ENCODE measurements at places on chromosomes 5 and 9.

- DNase-seq, result no peak
These were observed 53.7 kb downstream of the ZNF622 start for GRCh38 chr5:16411741-16412455.

DNA sequence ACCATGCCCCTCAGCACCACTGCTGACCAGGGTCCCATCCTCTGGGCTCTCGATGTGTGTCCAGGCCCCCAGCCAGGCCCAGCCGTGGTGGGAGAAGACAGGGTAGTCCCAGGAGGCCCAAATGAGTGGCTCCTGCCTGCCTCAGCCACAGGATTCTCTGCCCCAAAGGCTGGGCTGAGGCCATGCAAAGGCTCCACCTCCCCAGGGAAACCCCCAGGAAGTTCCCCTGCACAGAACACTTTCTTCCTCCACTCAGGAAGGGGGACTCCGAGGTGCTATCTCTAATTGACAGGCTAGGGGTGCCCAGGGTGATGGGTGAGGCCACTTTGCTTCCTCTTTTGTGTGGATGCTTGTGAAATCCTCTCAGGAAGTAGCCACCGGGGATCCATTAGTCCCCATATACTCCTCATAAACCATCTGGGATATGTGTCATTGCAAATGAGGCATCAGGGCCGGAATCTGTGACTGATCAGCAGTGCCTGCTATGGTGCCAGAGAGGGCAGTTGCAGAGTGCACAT lies 23.1 kb upstream of the TDRD7 start:
- DNase-seq, result no peak

DNA sequence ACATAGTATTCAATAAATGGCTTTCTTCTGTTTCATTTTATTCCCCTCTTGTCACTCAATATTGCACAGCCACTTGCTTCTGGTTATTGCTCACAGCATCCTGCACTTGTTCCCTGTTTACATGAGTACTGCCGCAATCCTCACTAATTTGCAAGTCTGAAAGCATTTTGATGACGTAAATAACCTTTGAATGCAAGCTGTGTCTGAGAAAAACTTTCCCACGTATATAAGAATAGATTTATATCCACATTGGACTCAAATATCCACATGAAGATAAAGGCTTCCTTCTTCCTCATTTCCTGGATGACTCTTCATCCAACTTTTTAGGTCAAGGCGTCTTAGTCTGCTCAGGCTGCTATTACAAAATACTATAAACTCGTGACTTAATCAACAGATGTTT lies 88.2 kb upstream of the DAP start:
- DNase-seq, result no peak

DNA sequence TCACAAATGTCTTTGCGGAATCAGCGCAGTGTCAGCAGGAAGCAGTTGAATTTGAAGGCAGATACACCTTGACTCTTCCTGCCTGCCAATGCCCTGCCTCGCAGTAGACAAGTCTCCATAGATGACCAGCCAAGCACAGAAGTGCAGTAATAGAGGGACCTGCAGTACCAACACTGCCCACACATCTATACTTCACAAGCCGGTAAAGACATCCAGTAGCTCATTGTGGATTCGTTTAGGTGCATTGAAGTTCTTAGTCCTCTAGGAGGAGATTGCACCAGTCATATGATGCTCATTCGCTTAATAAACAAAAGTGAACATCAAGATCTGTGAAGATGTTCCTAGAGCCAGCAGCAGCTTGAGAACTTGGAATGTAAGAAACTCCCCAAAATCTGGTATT lies 7.1 kb upstream of the IFNA2 start:
- no peak for DNase-seq

GRCh38 chr5:3827624-3828023 lies 232.0 kb downstream of the IRX1 start:
- DNase-seq, result no peak

DNA sequence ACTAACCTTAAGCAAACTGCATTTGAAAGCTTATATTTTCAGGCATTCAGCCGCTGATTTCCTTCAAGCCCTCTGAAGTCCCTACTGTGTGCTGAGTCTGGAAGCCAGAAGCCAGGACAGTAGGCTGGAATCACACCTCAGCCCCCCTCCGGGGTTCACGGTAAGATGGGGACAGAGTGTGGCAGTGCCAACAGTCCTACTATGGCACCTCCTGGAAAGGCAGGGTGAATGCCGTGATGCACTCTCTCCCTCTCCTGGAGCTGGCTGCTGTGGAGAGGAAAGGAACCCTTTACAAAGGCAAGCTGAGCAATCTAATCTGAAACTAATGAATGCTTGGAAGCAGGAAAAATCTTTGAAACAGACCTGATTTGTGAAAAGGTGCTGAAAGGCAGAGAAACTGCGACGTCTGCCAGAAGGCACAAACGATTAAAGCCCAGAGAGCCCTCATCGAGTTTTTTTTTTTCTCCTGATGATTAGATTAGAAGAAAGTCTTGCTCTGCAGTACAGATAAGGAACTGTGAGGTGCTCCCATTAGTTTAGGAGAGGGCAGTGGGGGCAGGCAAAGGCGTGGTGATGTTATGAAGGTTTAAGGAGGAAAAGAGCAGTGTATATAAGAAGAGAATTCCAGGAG lies 21.0 kb downstream of the ANKH start:
- DNase-seq, result no peak

GRCh38 chr9:83218411-83219090 lies 155.6 kb upstream of the RASEF start:
- DNase-seq, result no peak

- no peak for DNase-seq
These were observed 94.8 kb upstream of the CDKN2B start for GRCh38 chr9:22103685-22104575.

- DNase-seq, result no peak
These were observed 396.9 kb upstream of the PAPPA start for GRCh38 chr9:115756736-115757135.

GRCh38 chr9:76336027-76336426 lies 58.2 kb downstream of the RFK start:
- no peak for DNase-seq

DNA sequence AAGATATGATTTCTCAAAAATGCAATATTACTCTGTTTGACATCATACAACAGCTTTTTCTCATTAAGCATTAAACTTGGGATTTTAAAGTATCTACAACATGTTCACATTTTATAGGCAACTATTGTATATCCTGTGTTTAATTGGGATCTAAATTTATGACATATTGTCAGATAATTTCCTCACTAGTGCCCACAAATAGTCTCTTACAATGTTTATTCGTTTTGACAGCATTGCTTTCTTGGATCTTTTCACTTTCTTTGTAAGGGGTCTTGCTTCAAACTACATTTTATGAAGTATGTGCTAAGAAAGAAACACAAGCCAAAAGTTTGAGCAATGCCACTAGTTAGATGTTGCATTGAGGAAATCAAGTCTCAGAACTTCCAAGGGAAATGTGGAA lies 285.1 kb downstream of the TMEM167A start:
- DNase-seq, result no peak
